Activated CD4-positive, alpha-beta memory T cell treated with anti-CD3 and anti-CD28 coated beads, Interleukin-2, amount 10 ng/mL, durations not matched to agents 7 days and 5 days (primary cell): ENCODE measurements at places on chromosomes 6 and 20.
A peak's percentile ranks its signal among the peaks of the same experiment; 100 is the strongest.

DNA sequence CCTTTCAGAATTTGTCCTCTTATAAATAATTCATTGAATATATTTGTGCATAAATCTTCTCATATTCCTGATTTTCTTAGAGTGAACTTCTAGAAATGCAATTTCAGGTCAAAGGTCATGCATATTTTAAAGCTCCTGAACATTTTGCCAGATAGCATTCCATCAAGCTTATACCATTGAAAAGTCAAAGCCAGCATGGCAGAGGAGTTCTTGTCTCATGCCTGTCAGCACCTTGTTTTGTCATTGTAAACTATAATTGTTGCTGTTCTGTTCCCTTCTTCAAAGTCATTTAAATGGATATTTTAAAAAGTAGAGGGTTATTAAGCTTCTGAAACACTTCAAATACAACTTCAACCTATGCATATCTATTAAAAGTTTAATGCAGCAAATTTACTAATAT is 170.6 kb downstream of the EYA4 start:
- no peak for DNase-seq

DNA sequence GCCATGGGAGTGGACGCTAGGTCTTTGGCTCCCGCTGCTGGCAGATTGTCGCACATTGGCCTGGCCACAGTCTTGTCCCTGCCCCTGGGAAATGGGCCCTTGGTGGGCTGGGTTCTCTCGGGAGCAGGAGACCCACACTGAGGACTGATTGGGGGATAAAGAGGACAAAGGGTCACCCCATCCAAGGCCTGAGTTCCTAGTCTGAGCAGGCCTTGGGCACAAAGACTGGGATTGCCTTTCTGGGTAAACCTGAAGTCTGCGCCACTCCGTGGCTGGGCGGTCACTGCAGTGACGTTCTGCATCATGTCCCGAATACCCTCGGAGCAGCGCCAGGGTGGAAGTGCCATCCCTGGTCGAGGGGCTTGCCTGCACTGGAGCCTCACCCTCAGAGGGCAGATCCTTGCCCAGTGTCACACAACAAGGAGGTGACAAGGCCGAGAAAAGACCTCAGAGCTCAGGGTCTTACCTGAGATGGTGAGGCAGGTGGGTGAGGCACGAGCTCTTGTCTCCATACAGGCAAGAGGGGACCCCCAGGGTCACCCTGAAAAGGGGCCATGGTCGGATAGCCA is 36.1 kb upstream of the ZBP1 start:
- peak; percentile 14 for DNase-seq

DNA sequence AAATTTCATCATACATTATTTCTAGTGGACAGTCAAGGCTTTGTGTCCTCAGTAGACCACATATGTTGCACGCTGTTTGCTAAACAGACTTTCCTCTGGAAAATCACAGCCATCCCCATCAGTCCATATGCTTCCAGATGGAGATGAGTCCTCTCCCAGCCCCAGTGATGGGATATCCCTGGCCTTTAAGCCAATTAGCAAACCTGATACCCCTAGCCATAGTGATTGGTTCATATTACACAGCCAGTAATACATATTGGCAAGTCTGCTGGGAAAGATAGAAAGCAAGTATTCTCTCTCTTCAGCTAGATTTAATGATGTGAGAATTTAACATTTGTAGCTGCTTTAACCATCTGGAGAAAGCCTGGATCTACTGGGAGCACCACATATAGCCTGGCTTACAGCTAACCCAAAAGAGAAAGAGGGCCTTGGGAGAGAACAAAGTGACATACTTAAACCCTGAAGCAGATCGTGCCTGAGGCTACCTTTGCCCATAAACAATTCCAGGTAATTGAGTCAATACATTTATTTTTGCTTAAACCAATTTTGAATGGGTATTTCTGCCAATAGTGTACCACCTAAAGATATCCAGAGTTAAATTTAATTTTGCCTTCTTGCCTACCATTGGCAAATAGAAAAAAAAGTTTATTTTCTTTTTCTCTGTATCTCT is 103.5 kb upstream of the HIVEP1 start:
- DNase-seq: no peak

GRCh38 chr6:121439475-121439874 is 4.0 kb downstream of the GJA1 start:
- DNase-seq: no peak

GRCh38 chr6:142721215-142721920 is 223.6 kb downstream of the HIVEP2 start:
- DNase-seq: no peak

GRCh38 chr6:31814677-31815024 is 432 bp downstream of the HSPA1L start:
- peak; percentile 82 for DNase-seq

DNA sequence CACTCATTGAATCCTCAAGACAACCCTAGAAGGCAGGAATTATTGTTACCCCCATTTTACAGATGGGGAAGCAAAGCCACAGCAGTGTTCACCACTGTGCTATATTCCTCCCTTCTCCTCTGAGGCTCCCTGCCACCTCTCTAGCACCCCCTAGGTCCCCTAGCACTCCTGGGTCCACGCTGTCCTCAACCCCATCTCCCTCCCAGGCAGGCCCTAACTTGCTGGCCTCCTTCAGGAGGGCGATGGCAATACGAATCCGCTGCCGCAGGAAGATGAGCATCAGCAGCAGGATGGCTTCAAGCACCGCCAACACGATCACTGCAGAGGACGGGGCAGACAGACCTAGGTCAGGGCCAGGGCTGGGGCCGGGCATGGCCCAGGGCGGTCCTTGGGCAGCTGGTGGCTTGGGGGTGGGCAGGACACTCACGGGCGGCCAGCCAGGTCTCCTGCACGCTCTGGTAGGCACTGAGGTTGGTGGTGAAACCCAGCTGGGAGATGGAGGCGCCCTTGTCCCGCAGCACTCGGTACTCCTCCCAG is 7.8 kb upstream of the NEU1 start:
- DNase-seq: no peak

DNA sequence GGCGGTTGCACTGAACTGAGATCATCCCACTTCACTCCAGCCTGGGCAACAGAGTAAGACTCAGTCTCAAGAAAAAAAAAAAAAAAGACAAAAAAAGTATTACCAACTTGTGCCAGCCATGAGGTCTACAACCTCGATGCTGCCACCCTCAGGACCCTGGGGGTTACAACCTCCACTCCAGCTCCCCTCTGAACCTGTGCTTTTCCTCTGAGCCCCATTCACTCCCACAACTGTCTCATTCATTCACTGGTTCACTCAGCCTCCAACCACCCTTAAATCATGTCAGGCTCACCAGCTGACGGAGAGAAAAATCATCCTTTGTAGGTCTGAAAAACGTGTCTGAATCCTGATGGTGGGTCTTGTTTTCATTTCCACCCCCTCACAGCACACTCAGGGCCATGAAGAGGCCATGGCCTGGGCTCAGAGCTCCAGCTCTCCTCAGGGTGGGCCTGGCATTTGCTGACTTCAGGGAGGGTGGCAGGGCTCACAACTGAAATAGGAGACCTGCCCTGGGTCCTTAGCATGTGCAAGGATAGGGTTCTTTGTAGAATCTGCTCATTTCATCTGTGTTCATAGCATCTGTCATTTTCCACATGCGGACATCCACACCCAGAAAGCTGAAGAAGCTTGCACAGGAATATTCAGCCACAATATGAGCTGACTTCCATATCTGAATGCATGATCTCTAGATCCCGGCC is 1.9 kb upstream of the ULBP1 start:
- DNase-seq: peak; percentile 45

- DNase-seq: no peak
These were observed 19.5 kb downstream of the NCOA3 start for GRCh38 chr20:47521059-47521808.

GRCh38 chr20:9968015-9968414 is 66.8 kb upstream of the ANKEF1 start:
- no peak for DNase-seq
